NCI-H2081 treated with DMSO at 0.1 percent for 48 hours (cell line): ENCODE measurements at places on chromosomes 13 and 19.

- no peak for DNase-seq
Observed at GRCh38 chr19:11400798-11401197, 16.7 kb upstream of the EPOR start.

GRCh38 chr13:49517461-49517860 is 21.7 kb downstream of the PHF11 start:
- DNase-seq: no peak

DNA sequence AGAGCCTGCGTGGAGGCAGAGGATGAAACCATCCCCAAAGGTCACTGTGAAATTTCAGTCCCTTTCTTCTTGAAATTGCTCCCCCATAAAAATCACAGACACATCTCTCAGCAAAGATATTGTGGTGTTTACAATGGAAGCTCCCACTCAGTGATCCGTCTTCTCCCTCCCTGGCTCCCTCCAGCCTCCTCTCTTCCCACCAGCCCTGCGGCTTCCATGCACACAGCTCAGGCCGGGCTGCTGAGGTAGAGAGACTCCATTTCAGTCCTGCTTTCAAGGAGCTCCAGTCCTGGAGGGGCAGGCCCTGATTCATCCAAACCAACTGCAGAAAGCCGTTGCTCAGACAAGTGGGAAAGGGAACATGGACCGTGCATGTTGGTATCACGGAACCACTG is 24.0 kb upstream of the MIER2 start:
- DNase-seq: no peak

DNA sequence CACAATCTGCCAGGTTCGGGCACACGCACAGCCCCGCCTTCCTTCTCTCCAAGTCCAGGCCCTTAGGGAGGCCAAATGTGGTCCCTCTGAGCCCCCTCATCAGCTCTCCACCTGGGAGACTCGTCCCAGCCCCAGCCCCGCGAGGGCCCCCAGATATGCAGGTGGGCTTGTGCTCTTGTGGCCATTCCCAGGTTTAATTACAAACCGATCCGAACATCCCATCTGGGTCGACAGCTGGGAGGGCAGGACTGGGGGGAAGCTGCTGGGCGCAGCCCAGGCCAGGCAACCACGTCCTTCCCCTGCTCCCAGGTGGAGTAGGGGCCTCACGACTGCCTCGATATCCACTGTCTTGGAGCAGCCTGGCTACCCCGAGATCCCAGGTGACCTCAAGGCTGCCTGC is 7.5 kb upstream of the C2CD4C start:
- no peak for DNase-seq

GRCh38 chr13:50222569-50223332 is 207.5 kb downstream of the KCNRG start:
- DNase-seq: peak; percentile 75
